ENCODE measurements at places on chromosomes 5 and 9.

- DNase-seq, result no peak
Observed at GRCh38 chr5:10199692-10200091, 50.0 kb downstream of the ATPSCKMT start.

DNA sequence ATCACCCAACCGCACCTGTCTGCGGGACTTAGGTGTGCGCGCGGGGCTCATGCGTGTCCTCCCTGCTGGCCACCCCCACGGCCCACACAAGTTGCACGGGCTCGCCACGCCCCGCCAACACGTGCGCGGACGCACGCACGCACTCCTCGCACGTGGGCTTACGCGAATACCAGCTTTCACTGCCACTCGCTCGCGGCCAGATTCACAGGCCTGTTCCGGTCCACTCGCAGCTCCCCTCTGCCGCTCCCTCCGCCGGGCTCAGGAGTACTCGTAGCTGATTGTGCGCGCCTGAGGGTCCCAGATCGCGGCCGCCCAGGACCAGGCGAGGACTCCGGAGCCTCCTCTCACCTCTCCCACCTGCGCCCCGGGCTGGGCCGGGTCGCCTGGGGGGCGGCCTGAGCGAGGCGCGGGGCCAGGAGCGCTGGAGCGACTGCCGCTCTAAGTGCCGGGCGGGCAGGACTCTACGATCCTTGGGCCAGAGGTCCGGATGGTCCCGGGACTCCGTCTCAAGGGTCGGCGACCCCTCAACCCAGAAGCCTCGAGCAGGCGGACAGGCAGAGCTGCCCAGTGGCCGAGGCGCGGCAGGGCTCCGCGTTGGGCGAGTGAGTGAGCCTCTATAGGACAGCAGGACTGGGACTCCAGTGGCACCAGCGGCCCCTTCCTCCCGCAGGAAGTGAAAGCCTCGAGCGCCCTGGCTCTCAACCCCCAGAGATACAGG is 3.4 kb downstream of the PCDHGC5 start:
- no peak for DNase-seq

DNA sequence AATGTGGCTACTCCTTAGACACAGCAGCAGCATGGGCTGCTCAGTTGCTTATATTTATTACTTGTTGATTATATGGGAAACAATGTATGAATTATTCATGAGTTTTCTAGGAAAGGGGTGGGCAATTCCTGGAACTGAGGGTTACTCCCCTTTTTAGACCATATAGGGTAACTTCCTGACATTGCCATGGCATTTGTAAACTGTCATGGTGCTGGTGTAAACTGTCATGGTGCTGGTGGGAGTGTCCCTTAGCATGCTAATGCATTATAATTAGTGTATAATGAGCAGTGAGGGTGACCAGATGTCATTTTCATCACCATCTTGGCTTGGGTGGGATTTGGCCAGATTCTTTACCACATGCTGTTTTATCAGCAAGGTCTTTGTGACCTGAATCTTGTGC is 734.6 kb upstream of the PTPRD start:
- DNase-seq, result no peak

- DNase-seq, result no peak
Observed at GRCh38 chr5:9313751-9314150, 232.1 kb downstream of the SEMA5A start.

DNA sequence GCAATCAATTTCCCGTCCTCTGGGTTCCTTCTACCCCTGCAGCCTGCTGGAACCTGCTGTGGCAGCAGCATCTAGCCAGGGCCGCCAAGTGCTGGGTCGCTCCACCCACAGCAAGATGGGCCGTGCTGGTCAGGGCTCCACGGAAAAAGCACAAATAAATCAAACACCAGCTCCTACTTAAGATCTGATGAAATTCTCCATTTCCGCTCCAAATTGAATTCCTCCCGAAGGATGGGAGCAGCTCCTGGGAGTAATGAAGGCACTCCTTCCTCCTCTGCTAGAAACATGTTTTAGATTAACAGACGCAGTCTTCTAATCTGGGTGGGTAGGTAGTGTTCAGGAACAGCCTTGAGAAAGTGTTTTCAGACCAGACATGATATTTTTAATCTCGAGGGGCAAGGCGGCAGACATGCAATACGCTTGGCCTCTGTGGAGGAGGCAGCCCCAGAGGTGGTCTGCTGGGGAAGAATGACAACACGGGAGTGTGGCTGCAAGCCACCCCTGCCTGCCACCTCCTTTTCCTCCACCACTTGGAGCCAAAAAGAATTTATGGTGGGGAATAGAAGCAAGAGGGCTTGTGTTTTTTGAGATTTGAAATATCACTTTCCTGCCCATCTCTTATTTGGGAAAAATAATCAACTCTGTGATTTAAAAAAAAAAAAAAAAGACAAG is 194.1 kb downstream of the AOPEP start:
- no peak for DNase-seq

- DNase-seq, result no peak
Observed at GRCh38 chr9:23850690-23851629, 24.9 kb upstream of the ELAVL2 start.

GRCh38 chr5:150502847-150503246 is 5.1 kb upstream of the NDST1 start:
- no peak for DNase-seq

DNA sequence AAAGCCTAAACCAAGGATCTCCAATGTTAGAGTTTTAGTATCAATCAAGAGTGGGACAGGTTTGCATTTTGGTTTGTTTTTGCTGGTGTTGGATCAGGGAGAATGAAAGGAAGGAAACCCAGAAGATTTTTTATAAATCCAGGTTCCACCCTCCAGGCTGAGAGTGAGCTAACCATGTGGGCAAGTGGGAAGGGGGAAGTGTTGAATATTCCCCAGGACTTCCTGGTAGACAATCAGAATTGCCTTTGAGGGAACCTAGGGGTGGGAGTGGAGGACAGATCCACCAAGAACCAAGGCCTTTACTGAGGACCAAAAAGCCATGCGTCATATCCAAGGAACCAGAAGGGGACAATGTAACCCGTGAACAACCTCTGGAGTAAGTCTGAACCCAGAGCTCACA is 33.5 kb upstream of the PIK3R1 start:
- no peak for DNase-seq

DNA sequence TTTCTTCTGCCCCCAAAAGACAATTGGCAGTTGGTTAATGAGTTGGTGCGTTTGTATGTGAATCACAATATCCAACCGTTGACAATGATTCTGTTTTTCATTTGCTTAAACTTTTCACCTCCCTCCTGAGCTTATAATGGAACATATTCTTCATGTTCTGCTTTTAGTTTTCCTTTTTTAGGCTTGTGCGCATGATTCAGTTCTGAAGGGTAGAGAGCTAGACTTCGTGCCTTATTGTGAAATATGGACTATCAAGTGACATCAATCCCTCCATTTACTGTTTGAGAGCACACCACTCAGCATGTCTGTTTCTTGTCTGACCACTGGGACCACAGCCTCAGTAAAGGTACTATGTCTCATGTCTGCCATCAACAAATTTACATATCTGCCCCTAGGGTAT is 30.5 kb upstream of the LPAR1 start:
- DNase-seq, result no peak

DNA sequence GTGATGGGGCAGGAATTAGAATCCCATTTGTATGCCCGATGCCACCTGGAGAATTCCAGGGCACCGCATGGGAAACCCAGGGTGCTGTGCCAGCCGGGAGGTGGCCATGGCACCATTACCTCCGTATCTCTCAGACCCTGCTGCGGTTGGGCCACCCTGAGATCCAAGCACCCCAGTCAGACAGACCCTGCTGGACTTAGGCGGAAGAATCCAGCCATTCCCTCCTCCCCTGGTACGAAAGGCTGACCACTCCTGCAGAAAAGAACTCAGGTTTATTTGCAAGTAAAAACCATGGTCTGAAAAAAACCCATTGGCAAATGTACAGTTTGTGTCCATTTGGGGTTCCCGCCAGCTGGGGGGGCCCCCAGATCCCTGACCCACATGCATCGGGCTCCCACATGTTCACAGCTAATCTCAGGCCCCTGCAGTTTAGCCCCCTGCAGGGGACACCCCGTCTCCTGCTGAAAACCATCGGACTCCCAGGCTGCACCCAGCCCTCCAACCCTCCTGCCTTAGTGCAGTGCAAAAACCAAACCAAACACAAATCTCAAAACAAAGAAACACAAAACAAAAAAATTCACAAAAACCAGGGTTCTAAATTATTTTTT is 23.6 kb upstream of the SARDH start:
- DNase-seq, result no peak

GRCh38 chr9:110276781-110277180 is 20.5 kb upstream of the TXN start:
- no peak for DNase-seq

DNA sequence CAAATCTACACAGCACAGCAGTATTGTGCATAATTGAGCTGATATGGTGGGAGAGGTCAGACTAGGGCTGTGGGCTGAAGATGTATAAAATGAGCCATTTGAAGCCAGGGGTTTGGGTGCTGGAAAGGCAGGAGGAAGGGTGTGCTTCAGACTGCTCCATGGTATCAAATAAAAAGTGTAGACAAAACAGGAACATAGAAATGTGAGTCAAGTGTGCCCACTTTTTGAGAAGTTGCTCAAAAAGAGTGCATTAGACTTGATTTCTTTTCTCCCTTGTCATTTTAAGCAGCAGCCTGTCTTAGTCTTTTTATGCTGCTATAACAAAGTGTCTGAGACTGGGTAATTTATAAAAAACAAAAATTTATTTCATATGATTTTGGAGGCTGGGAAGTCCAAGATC is 55.8 kb upstream of the ZFAND5 start:
- no peak for DNase-seq

- DNase-seq, result no peak
Observed at GRCh38 chr9:73182928-73183327, 31.3 kb downstream of the ANXA1 start.

DNA sequence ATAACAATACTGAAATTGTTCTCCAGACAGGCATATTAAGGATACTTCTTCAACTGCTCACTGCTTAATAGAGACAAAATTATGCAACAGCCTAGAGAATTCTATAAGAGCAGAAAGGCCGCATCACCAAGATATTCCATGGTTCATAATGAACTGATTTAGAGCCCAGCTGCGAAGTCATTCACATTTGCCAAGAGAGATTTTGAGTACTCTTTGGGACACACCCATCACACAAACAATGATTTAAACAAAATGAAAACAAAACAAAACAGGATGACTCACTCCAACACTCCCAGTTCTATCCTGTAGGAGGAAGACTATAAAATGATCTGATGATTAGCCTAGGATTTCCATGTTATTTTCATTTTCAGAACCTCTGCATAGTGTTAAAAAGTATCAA is 145.7 kb upstream of the GNA14 start:
- DNase-seq, result no peak

DNA sequence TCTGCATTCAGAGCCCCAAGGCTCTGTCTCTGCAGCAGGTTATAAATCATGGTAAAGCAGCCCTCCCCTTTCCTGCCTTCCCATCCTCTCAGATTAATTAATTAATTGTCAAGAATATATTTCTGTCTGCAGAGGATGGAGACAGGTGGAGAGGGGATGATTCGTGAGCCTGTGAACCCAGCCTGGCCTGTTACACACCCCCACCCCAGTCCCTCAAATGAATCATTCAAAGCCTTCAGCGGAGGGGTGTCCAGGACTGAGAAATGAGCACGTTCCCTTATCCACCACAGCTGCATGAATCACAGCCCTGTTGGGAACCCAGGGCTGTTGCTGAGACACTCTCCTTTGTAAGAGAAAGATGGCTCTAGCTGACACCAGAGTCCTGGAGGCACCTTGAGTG is 56.0 kb downstream of the NIPAL4 start:
- no peak for DNase-seq

DNA sequence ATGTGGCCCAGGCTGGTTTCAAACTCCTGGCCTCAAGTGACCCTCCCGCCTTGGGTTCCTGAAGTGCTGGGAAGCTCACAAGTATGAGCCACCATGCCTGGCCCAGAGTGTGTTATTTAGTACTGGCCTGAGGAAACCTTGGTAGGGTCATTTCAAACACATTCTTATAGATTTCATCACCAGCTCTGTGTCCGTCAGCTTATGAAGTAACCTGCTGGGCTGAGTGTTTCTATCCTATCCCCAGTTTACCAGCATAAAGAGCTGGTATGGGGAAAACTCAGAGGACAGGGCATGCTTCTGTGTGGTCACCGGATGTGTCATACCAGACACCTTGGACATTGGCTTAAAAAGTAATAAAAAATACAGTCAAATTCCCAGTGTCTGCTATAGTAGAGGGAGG is 45.3 kb downstream of the PTPN3 start:
- no peak for DNase-seq

- DNase-seq, result no peak
Observed at GRCh38 chr9:73216100-73216499, 64.4 kb downstream of the ANXA1 start.

DNA sequence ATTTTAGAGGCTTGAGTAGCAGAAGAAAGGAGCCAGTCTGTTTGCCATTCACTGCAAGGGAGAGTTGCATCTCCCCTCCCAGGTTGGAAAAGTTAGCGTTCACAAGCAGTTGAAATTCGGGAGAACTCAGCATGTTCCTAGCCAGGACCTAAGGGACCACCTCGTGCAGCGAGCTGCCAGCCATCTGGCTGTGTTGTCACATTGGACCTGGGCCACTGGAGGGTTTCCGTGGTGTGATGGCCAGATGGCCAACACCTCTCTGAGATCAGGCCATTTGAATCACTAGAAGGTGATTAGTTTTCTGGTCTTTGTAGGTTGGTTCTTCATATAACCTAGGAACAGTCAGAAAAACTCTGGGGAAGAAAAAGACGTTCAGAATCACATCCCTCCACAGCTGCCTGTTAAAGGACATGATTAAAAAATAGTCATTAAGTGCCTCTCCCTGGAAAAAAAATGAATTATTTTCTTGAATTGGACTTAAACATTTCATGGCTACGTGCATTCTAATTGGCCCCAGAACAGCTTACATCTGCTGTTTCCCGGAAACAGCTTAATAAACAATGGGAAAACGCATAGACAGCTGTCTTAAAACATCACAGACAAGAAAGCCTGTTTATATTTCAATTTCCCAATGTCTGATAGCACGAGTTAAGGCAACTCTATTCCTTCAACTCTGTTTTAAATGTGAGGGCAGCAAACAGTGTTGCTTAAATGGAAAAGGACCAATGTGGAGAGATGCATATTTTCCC is 303.9 kb downstream of the TENT4A start:
- no peak for DNase-seq

GRCh38 chr9:136220017-136220729 is 15.2 kb upstream of the LHX3 start:
- DNase-seq, result peak; percentile 35

DNA sequence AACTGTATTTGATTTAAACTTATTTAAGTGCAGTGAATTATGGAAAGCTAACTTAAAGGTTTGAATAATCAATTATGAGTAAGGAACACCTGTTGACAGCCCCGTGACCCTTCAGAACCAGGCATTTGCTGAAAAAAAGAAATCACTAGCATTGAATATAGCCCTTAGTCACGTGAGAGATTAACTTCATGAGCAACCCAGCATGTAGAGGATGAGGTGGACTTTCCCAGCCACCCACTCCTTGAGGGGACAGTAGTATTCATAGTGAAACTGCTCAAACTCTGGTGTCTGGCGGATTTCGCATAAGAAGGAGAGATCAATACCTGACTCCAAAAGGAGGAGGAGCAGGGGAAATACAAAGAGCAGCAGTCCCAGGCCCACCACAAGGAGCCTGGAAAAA is 184.8 kb upstream of the RASEF start:
- DNase-seq, result no peak
